ENCODE measurements at places on chromosomes 7 and 10.

DNA sequence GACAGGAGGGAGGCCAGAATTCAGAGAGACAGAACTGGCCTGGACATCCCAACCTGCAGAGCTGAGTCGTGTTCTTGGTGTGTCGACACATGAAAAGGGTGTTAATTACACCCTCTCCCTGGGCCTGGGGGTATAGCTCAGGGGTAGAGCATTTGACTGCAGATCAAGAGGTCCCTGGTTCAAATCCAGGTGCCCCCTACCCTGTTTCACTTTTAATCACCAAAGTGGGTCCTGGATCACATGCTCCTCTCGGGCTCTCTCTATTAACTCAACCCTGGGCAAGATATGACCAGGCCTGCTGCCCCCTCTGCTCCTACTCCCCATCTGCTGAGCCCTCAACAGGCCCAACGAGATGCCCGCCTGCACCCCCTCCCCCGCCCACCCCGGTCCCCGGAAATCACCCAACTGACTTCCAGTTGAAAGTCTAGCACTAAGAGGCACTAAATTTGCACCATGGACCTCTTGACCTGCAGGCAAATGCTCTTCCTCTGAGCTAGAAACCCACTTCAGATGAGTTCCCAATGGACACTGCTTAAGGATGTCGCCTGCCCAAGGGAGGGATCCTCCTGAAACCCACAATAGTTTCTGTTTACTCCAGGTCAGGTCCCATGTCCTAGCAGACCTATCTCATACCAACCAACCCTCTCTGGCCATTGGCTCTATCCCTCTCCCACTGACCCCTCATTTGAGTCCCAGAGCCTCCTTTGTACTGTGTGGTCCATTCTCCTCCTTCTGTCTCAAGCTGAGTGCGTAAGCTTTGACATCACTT, 137.6 kb downstream of the ZNF467 start:
- no peak for DNase-seq

DNA sequence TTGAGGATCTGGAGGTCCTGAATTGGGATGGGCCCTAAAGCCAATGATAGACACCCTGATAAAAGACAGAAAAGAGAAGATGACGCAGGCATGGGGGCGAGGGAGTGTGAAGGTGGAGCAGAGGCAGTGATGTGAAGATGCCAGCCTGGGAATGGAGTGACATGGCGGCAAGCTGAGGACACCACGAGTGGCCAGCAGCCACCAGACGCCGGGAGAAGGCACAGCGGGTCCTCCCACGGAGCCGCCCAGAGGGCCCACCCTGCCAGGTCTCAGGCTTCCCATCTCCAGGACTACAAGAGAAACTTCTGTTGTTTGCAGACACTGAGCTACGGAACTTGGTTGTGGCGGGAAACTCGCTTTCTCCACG, 44.9 kb downstream of the DPYSL4 start:
- DNase-seq = no peak

DNA sequence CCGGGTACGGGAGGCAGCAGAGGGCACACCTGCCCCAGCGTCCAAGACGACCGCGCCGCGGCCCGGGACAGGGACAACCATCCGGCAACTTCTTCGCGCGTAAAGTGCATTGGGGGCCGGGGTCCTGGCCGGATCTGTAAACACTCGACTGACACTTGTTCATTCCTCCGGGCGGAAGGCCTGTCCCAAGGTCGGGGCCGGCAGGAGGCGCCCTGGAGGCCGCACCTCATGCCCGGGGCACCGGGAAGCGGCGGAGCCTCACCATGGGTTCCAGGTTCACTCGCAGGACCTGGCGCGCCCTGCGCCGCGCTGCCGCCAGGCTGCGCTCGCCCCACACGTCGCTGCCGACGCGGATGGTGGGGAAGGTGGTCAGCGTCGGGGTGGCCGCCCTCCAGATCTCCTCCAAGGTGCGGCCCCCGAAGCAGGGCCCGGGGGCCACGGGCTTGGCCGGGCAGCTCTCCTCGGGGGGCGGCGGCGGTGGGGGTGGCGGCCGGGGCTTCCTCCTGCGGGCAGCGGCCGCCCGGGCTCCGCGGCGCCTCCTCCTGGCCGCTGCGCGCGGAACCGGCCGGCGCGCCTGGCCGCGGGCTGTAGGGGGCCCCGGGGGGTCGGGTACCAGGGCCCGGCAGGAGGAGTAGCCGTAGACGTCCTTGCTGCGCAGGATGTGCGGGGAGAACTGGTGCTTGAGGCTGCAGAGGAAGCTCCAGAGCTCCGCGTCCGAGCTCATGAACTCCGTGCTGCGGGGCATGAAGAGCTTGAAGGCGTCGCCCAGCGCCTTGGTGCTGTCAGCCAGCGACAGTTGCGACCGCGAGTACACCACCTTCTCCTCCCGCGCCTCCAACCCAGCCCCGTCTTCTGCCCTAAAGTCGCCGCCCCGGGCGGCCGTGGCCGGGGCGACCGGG, 746 bp downstream of the CCDC71L start:
- DNase-seq = peak; percentile 85

GRCh38 chr7:41238851-41239331, 464.0 kb downstream of the INHBA start:
- no peak for DNase-seq

DNA sequence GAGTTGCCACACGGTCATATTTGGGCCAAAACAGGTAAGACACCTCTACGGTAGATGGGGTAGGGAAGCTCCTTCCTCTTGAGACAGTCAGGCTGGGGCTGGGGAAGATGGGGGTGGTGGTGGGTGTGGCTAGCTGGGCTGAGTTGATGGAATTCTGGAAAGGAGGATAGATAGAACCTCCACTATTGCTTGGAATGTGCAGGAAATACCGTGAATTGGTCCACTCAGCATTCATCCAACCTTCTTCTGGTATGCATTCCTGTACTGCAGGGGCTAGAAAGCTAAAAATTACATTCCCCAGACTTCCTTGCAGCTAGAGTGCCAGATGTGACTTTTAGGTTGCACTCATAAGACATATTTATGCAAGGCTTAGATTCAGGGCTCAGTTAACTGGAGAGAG, 24.8 kb downstream of the TLX1 start:
- DNase-seq = no peak

GRCh38 chr7:30556840-30557239, 37.8 kb upstream of the GARS1 start:
- DNase-seq = peak; percentile 96
